Stimulated activated CD8-positive, alpha-beta memory T cell treated with anti-CD3 and anti-CD28 coated beads, Interleukin-4, amount 100 ng/mL, for 4 hours (primary cell): ENCODE measurements at places on chromosomes 12 and 14.

GRCh38 chr12:70255311-70255710, 12.1 kb downstream of the CNOT2 start:
- DNase-seq = no peak

- no peak for DNase-seq
These were observed 69.6 kb downstream of the NINJ2 start for GRCh38 chr12:593396-594270.

DNA sequence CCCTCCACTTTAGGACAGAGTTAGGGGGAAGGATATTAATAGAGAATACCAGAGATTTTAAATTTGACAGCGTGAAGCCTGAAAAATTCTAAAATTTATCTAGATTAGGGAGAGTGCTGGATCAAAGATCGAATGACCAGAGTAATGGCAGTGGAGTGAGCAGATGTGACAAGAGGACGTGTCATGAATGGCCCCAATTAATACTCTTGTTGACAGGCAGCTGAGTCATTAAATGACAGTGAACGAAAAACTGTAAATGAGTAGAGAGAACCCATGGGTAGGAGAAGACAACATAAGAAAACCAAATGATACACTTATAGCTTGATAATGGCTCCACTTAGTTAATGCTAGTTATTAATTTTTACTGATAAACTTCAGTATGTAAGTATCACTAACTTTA, 73.9 kb upstream of the PLEKHA5 start:
- DNase-seq = no peak

DNA sequence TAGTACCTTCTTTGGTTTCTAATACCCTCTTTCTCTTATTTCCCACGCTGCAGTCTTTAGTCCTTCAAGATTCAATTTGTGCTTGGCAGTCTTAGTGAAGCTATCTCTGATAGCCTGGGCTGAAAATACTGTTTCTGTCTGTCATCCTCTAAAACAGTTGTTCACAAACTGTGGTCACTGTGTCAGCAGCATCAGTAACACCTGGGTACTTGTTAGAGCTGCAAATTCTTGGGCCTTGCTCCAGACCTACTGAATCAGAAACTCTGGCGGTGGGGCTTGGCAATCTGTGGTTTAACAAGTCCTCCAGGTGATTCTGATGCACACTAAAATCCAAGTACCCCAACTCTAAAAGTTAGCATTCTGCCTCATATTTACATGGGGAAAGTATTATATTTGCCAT, 217.5 kb upstream of the SEL1L start:
- no peak for DNase-seq

DNA sequence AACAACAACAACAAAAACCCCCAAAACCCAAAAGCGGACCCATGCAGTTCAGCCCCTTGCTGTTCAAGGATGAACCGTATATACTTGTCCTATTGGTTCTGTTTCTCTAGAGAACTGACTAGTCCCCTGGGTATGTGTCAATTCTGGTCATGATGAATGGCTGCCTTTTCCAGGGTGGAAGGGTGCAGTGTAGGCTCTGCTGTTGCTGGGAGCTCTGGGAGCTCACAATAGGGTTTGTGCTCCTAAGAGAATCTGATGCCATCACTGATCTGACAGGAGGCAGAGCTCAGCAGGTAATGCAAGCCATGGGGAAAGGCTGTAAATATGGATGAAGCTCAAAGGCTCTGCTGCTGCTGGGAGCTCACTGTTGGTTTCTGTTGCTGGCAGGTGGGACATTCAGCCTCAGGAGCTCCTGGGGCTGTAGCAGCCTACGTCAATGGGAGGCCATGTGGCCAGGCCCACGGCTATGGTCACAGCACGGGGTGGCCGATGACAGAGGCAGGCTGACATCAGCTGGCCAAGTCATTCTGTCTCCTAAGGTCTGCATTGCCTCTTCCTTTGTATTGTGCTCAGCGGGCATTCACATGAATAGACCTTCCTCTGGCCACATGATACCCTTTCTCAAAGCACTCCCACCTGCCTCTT, 37.9 kb downstream of the DLK1 start:
- no peak for DNase-seq

DNA sequence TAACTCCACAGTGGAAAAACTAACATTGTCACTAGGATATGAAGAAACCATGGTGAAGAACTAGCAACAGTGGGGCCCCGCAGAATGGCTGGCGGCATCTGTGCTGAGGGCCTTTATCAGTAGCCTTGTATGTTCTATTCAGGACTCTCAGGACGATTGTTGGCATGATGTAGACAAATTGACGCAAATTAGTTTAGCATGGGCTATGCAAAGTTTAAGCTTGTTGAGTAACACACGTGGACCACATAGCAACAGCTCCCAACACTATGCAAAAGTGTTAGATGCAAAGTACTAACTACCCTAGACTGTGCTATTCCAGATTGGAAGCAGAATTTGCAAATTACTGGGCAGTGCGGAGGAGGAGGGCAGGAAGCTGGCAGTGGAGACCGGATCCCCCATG, 38.2 kb upstream of the TMEM263 start:
- no peak for DNase-seq

DNA sequence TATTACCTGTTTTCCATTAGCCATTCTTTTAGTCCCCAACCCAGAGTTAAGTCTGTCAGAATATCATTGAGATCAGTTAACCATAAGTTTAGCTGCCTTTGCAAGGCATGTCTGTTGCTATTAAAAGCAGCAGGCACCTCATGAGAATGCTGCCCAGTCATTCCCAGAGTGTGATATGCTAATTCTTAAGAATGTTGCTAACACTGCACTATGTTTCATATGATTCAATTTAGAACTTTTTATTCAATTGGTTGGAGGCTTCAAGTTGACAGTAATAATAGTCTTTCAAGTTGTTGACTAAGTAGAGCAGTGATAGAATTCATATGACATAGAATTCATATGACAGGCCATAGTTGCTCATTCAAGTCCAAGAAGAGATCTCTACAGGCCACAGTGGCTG, 292.3 kb downstream of the FUT8 start:
- DNase-seq = no peak

- no peak for DNase-seq
These were observed 89.2 kb downstream of the DAAM1 start for GRCh38 chr14:59277659-59278058.

GRCh38 chr14:72480464-72481243, 413.2 kb downstream of the DPF3 start:
- no peak for DNase-seq

DNA sequence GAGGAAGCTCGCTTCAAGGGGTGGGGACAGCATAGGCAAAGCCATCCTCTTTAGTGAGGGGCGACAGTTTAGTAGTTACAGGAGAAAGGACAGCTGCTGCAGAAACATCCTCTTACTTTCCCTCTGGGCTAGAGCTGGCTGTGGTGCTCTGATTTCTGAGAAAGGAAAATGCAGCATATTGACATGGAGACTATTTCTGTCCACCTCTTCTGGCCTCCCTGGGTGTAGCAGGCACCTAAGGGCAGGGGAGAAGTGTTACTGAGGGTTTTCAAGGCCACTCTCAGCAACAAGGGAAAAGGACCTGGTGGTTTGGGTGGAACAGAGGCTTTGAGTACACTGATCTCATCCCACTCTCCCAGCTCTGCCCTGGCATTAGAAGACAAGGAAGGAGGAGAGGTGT, 40.0 kb upstream of the CTDSP2 start:
- DNase-seq = no peak

GRCh38 chr12:105235281-105235731, 668 bp downstream of the APPL2 start:
- no peak for DNase-seq

DNA sequence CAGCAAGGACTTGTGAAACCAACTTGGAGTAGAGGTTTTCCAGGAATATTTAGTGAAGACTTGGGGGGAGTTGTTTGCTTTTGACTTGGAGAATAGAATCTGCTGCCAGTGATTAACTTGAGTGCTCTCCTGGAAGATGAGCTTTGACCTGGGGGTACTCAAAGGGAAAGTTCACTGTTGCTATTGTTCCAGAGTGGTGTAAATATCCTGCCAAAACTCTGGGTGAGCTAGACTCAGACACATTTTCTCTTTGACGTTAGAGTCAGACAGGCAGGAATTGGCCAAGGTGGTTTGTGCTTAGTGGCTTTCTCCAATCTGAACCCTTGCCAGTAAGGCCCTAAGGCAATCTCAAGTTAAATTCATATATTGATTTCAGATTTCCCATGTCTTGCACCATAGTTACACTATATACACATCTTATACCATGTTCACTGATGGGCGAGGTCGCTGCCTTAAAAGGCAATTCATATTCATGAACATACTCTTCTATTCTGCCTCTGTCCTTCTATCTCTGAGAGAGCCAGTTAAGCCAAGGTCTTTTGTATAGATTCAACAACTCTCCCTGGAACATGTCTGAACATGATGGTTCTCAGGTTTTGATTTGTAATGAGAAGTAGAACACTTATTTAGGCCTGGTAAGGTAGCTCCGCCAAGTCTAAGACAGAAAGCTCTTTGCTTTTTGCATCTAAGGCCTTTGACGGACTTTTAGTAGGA, 204.6 kb upstream of the SLC38A2 start:
- no peak for DNase-seq

GRCh38 chr12:120834489-120835303, 69.5 kb downstream of the SPPL3 start:
- DNase-seq = no peak

GRCh38 chr14:102538602-102539543, 29.3 kb upstream of the ANKRD9 start:
- DNase-seq = no peak

DNA sequence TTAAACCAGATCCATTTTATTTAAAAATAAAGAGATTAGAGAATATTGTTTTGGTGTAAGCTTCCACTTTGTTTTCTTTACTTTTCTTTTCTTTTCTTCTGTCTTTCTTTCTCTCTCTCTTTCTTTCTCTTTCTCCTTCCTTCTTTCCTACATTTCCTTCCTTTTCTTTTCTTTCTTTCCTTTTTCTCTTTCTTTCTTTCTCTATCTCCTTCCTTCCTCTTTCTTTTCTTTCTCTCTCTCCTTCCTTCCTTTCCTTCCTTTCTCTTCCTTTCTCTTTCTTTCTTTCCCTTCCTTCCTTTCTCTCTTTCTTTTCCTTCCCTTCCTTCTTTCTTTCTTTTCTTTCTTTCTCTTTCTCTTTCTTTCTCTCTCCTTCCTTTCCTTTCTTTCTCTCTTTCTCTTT, 100.8 kb downstream of the TMTC3 start:
- DNase-seq = no peak

GRCh38 chr12:2613326-2614073, 181.3 kb upstream of the FKBP4 start:
- DNase-seq = no peak

DNA sequence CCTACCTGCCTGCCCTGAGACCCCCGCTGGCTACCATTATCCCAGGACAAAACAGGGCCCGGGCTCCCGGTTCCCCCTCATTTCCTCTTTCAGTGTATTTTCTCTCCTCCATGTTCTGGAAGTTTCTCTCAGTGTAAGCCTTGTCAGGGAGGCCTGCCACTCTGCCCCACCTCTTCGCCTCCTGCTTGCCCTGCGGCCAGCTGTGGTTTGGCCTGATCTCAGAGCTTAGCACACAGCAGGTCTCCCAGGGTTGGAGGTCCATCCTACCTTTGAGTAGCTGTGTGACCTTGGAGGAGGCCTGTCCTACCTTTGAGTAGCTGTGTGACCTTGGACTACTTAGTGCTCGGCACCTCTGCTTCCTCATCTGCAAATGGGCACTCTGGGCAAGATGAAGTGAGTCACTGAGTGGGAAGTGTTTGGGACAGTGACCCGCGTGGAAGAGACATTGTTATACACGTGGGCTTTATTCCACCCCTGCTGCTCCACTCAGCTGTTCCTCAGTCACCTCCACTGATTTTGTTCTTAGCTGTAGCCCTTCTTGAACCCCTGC, 212.7 kb downstream of the ZFP36L1 start:
- no peak for DNase-seq

GRCh38 chr12:7711133-7711532, at the start of gene DPPA3:
DPPA3 (plus strand) TSS chr12:7711433; CDS start chr12:7711571, 138 bp downstream.
- no peak for DNase-seq

DNA sequence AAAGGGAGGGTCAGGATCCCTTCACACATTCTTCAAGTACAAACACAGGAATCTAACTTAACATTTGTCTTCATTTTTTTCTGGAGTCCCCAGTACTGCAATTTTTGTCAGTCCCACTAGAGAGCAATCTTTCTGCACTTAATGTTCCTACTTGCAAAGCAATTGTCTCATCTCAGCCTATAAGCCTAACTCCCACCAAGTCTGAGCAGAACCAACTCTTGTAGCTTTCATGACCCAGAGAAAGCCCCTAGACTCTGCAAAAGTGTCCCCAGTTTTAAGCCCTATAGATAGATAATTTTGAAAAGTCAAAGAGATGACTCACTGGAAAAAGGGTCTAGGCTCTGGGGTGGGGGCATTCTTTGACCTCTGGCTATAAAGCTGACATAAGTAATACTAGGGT, 1.8 kb upstream of the ZBTB39 start:
- DNase-seq = no peak

GRCh38 chr12:81727391-81727790, 31.8 kb downstream of the PPFIA2 start:
- no peak for DNase-seq

DNA sequence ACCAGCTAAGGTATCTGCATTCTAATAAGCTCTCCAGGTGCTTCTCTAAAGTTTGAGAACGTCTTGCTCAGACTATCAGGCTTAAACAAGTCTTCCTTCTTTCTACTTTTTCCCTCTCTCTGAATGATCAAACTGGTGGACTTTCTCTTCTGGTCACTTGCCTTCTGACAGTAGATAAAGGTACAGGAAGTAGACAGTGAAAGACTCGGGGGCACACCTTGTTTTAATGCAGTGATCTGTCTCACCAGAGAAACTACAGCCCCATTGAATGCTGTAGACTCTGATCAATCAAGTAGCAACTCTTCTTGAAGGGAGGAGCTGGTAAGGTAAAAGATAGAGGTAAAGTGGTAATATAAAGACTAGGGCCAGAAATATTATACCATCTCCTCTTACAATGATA, 48.1 kb upstream of the ATXN7L3B start:
- no peak for DNase-seq

GRCh38 chr12:4829161-4829792, 80.4 kb upstream of the KCNA1 start:
- no peak for DNase-seq

- DNase-seq = no peak
These were observed 10.9 kb downstream of the CCDC92 start for GRCh38 chr12:123961585-123962345.

- no peak for DNase-seq
These were observed 18.4 kb downstream of the COA8 start for GRCh38 chr14:103581206-103581605.
